ENCODE measurements at places on chromosomes 12 and 14.

GRCh38 chr12:98697209-98697608, 52.1 kb downstream of the APAF1 start:
- H3K4me3 ChIP-seq = no peak overlapping the region
- peaks cover 3% of the 10 kb centered on the region for H3K36me3 ChIP-seq
- DNase-seq = no peak
- no peaks in the 10 kb centered on the region for H3K4me1 ChIP-seq
- no peak overlapping the region for H3K27ac ChIP-seq
- no peaks in the 10 kb centered on the region for H3K27me3 ChIP-seq

DNA sequence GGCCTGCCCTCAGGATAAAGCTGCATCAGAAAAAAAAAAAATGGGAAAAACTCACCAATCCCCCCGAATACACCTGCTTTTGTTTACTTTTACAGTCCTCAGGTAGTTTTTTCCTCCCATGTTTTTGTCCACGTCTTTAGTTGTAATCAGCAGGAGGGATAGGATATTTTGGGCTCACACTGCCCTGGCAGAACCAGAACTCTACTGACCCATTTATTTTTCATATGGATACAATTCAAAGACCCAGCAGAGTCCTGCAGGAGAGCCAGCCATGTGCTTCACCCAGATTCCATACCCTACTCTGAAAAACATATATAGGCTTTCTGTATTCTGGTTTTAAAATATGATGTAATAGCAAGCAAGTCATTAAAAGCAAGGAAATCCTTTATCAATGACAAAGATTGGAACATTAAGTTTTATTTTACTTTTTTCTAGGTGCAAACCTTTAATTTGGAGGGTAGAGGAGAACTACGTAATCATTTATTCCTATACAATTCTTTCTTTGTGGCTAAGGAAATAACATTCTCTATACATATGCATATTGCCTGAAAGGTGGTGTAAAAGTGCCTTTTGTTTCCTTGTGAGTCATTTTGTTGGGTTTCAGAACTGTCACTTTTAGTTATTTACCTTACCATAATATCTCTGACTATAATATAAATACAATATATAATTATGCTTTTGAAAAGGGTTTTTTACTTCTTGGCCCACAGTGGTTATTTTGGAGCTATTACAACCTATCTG, 19.1 kb downstream of the DACT1 start:
- H3K27ac ChIP-seq = no peak overlapping the region
- peaks cover 5% of the 10 kb centered on the region for H3K4me1 ChIP-seq
- no peaks in the 10 kb centered on the region for H3K36me3 ChIP-seq
- H3K27me3 ChIP-seq = no peaks in the 10 kb centered on the region
- no peak overlapping the region for H3K4me3 ChIP-seq

DNA sequence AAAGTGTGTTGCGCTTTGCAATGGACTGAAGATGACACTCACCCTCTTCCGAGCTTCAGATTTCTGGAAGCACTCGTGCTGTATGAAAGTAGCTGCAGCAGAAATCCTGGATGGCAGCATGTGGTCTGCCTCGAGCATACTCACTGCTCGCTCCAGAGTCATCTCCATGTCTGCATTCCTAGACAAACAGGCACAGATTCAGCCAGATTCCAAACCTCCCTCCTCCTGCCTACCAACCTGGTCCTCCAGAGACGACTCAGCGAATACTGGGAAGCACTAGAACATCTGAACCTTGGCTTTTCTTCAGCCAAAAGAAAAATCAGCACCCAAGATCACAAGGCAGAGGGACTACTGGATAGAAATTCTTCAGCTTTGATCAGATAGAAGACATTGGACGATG, 27.7 kb downstream of the PKP2 start:
- no peak overlapping the region for H3K27ac ChIP-seq
- no peaks in the 10 kb centered on the region for H3K27me3 ChIP-seq
- no peaks in the 10 kb centered on the region for H3K4me1 ChIP-seq
- H3K4me3 ChIP-seq = no peak overlapping the region
- DNase-seq = no peak

DNA sequence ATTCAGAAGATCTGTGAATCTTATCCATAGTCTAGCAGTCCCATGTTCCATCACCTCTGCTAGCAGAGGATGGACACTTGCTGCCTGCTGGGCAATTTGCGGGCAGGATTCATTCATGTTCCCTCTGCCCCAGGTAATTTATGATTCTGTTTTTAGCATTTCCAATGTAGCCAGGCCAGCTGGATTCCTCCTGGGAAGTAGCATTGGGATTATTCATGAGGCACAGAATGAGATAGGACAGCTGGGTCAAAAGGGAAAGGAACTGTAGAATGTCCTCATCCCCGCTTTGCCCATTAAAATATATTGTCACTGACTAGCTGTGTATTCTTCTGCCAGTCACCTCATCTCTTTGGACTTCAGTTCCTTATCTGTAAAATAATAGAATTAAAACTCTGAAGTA, 68.7 kb downstream of the SLC35F4 start:
- H3K36me3 ChIP-seq = no peaks in the 10 kb centered on the region
- H3K4me3 ChIP-seq = no peak overlapping the region
- no peaks in the 10 kb centered on the region for H3K27me3 ChIP-seq
- H3K27ac ChIP-seq = no peak overlapping the region
- H3K4me1 ChIP-seq = no peaks in the 10 kb centered on the region
- DNase-seq = no peak

DNA sequence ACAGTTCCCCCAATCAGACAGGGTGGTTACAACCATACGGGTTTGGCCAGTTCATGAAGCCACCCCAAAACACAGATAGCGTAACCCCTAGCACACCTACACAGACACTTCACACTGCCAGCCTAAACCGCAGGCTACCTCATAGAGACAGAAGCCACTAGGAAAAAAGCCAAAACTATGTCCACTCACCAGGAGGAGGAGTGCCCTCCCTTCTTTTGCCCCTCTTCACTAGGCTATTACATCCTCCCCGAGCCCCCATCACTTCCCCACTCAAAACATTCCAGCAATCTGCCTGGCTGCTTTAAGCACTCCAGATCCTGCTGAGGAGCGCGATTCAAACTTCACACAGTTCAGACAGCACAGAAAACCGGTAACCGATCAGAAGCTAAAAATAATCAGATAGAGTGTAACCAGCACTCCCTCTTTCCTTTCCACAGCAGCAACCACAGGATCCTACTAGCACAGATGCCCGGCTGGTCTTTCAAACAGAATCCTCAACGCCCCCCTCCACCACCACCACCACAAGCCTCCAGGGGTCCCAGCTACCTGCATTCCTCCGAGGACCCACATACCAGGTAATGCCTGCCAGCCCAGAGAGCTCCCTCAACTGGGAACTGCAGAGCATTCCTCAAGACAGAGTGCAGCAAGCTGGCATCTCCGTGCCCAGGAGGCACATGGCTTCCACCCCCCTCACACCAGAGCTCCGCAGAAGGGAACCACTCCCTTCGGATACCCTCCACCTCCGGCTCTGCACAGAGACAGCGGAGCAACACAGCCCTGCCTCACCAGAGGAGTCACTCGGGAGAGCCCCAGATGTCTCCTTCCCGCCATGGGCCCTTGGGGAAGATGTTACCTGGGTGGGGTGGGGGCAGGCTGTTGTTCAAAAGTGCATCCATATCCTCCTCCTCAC, 1.5 kb downstream of the CHD4 start:
- H3K36me3 ChIP-seq = peaks cover 21% of the 10 kb centered on the region
- H3K4me1 ChIP-seq = peaks cover 53% of the 10 kb centered on the region
- peak overlapping the region; percentile 95 for H3K4me3 ChIP-seq
- H3K27me3 ChIP-seq = no peaks in the 10 kb centered on the region
- peak overlapping the region; percentile 88 for H3K27ac ChIP-seq

- H3K27me3 ChIP-seq = no peaks in the 10 kb centered on the region
- H3K4me3 ChIP-seq = no peak overlapping the region
- H3K27ac ChIP-seq = no peak overlapping the region
- DNase-seq = no peak
- no peaks in the 10 kb centered on the region for H3K36me3 ChIP-seq
- no peaks in the 10 kb centered on the region for H3K4me1 ChIP-seq
Observed at GRCh38 chr12:75836533-75836932, 195.0 kb downstream of the PHLDA1 start.

Data from CD8-positive, alpha-beta memory T cell (primary cell).